ENCODE measurements at places on chromosomes 2 and 18.

- no peak for DNase-seq
Observed at GRCh38 chr18:22207021-22207758, 37.8 kb downstream of the GATA6 start.

GRCh38 chr2:30136764-30137444 is 9.9 kb upstream of the YPEL5 start:
- no peak for DNase-seq

DNA sequence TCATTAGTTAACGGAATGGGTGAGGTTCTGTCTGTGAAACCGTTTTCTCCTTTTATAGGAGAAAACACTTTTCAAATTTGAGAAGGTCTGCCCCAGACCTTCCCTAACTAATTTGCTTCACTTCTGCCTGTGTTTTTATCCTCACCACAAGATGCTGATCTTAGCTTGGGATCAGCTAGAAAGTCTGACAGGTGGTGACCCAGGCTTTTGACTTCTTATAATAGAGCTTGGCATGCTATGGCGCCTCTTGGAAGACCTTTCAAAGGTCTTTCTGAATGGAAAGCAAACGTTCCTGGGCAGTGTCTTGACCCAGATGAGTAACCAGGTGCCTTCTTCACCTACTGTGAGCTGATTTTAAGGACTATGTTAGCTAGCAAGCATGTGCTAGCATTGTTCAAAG is 91.4 kb downstream of the LYPD6 start:
- DNase-seq = no peak

- no peak for DNase-seq
Observed at GRCh38 chr18:11830585-11830984, 20.6 kb upstream of the CHMP1B start.

GRCh38 chr2:128376241-128377041 is 57.8 kb upstream of the HS6ST1 start:
- no peak for DNase-seq

GRCh38 chr2:159617100-159617499 is 752 bp upstream of the BAZ2B start:
- DNase-seq = no peak

DNA sequence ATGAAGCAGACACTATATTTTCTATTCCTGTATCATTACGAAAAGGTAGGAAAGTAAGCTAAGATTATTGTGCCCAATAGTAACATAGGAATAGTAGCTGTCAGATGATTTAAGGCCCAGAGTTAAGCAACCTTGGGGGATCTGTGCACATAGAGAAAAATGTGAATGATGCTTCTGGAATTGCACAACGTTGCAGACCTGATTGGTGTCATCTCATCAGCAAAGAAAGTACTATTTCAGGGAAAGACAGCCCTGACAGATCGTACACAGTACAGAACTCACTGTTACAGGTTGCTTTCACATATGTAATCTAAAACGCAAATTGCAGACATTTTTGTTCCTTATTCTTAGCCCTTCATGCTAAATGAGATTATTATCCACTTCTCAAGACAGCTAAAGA is 535.9 kb downstream of the TRIB2 start:
- no peak for DNase-seq

- no peak for DNase-seq
Observed at GRCh38 chr2:185404578-185404977, 334.0 kb upstream of the FSIP2 start.

DNA sequence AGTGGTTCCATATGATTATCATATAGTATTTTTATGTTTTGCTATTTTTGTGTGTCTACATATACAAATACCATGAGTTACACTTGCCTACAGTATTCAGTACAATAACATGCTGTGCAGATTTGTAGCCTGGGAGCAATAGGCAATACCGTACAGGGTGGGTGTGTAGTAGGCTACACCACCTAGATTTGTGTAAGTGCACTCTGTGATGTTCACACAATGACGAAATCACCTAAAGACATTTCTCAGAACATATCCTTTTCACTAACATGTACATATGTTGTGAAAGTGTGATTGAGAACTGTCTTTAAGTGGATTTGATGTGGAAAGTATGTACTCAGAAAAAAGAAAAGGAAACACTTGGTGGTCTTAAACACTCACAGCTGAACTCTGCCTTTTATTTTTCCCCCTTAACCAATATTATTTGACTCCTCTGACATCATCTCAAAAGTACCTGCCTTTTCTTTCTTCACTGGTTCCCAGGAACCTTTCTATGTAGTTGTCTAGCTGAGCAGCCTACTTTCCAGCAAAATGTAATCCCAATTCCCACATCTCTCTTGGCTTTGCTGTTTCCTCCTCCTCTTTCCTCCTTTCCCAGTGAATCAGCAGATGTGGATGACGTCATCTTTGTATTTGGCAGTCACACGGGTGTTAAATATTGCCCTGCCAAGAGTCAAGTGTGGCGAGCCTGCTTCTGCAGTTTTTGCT is 47.7 kb downstream of the OSBPL6 start:
- no peak for DNase-seq

- DNase-seq = no peak
Observed at GRCh38 chr2:73059106-73059505, 12.4 kb downstream of the SFXN5 start.

DNA sequence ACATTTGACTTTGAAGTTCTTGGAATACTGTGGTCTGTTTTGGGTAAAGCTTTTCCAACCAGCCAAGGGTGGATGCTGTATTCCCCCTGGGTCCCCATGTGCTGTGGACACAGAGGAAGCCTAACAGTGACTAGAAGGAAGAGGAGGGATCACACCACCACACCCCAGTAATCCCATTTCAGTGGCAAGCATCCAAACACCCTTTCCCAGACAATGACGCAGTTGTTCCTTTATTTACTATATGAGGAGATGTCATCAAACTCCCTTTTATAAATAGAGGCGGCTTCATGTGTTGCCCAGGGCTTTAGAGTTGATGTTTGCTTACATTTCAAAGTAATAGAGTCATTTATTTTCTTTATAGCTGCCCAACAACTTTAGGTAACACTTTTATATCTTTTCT is 959.4 kb upstream of the GYPC start:
- no peak for DNase-seq

- DNase-seq = no peak
Observed at GRCh38 chr2:168328421-168328820, 81.0 kb upstream of the STK39 start.

DNA sequence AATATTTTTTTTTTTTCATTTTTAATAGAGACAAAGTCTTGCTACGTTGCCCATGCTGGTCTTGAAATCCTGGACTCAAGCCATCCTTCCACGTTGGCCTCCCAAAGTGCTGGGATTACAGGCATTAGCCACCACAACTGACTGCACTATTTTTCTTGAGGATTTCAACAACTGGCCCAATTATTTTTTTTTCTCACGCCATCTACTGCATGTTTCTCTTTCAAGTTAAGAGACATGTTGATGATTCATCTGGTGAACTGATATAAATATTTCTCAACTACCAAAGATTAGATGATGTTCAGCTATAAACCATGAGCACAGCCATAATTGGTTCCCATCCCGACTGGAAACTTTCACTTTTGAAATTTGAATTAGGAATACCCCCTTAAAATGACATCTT is 688.4 kb upstream of the SYT4 start:
- no peak for DNase-seq

DNA sequence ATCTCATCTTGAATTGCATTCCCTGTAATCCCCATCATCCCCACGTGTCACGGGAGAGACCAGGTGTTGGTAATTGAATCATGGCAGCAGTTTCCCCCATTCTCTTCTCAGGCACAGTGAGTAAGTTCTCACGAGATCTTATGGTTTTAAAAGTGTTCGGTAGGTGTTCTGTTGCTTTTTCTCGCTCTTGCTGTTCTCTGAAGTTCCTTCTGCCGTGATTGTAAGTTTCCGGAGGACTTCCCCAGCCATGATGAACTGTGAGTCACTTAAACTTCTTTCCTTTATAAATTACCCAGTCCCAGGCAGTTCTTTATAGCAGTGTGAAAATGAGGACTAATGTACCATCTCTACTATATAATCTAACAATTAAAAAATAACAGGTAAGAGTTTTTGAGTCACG is 409.9 kb upstream of the NRXN1 start:
- no peak for DNase-seq

- DNase-seq = no peak
Observed at GRCh38 chr2:68319398-68320117, at the start of gene CNRIP1. Gene CNRIP1 (minus strand): TSS chr2:68319949. CDS start chr2:68319400, 549 bp downstream.

- DNase-seq = no peak
Observed at GRCh38 chr2:214310319-214310718, 100.5 kb upstream of the VWC2L start.

DNA sequence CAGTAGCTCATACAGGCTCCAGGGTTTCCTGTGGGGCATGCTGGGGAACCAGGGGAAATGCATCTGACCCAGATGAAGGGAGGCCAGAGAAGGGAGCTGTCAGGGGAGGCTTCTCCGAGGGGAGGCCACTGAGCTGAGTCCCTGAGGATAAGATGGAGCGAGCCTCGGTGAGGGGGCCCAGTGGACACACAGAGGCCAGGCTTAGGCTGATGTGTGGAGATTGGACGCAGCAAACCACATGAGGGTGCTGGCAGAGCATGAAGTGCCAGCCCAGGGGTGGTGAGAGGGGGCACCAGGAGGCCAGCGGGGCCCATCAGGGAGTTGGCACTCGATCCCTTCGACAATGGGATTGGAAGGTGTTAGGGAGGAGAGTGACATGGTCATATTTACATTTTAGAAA is 235.0 kb downstream of the KLHL29 start:
- no peak for DNase-seq

GRCh38 chr18:57362714-57363113 is 10.4 kb downstream of the ST8SIA3 start:
- DNase-seq = no peak

DNA sequence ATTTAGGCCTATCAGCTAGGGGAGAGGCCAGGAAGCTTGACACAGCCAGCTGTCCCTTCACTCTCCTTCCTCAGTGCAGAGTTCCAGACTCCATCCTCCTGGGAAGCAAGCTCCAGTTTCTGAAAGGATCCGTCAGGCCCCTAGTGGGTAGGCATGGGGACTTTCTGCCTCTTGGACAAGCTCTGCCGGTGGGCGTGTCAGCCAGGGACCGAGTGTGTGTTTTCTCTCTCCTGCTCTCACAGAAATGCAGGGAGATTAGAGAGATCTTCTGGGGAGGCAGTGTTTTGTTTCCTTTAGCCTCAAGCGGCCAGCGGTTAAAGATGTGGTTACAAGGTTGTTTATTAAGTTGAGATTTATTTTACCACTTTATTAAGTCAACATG is 29.9 kb upstream of the OTOS start:
- DNase-seq = no peak

- no peak for DNase-seq
Observed at GRCh38 chr2:86199834-86200177, 549 bp downstream of the MRPL35 start.

GRCh38 chr18:53686965-53687364 is 537.5 kb downstream of the MBD2 start:
- DNase-seq = no peak

GRCh38 chr18:73023975-73024374 is 156.2 kb upstream of the NETO1 start:
- no peak for DNase-seq

- DNase-seq = no peak
Observed at GRCh38 chr2:57806449-57806968, 240.1 kb upstream of the VRK2 start.

DNA sequence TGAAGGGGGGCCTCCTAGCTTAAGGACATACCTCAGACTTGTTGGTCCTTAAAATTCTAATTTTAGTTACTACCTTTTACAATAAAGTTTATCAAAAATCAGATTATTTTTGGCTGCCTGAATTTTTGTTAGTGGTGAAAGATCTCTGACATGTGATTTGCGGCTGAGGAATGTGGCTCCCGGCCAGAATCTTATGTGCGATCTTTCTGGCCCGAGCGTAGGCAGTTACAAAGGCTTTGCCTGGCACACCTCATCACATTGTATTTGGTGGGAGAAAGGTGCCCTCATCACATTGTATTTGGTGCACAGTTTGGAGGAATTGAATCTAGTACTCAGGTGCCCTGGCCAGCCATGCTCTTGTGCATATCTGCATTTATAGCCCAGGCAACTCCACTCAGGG is 289.1 kb downstream of the GULP1 start:
- no peak for DNase-seq

DNA sequence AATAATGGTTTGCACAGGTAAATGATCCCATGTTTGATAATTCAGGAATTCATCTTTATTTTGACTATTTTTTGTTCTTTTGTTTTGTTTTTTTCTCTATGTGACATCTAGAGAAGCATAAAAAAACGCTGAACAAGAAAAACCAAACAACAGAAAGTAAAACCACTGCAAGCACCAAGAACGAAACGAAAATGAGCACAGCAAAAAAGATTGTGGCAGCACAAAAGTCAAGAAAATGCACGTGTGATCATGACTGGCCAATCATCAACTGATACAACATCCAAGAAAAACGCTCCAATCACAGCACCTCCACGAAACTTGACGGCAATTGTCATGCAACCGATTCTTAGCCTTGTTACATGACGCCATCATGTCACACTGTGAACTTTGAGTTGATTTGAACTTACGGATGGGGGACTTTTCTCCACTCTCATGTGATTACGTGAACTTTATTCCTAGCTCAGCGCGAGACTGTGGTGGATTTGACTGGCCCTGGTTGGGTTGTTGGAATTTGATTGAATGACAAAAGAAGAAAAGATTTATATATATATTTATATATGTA is 318.7 kb downstream of the CELF4 start:
- no peak for DNase-seq

DNA sequence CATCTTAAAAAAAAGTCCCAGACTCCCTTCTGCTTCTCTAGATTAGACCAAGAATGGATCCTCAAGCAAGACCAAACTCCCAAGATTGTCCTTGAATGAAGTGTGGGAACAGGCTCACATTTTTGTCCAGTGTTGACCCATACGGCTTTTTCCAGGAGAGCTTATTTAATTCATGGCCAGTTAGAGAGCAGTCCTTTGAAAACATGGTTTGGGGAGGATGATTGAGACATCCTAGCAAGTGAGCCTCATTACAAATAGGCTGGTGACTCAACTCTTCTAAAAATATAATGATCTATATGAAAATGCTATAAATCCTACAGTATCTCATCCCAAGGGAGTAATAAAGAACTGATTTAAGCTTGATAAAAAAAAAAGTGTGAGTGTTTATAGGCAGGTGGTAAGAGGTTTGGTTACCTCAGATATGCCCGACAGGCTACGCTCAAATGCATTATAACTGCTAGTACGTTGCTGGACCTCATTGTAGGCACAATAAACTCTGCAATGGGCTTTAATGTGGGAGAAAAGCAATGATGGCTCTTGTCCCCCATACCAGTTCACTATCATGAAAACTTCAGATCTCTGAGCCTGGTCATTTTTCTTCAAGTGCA is 17.0 kb downstream of the ANKRD29 start:
- no peak for DNase-seq

- no peak for DNase-seq
Observed at GRCh38 chr2:25369876-25370275, 28.2 kb upstream of the DNMT3A start.

GRCh38 chr2:201235860-201236811 is 24.2 kb upstream of the CASP8 start:
- DNase-seq = no peak

GRCh38 chr2:132374961-132375360 is 41.6 kb upstream of the GPR39 start:
- DNase-seq = no peak

DNA sequence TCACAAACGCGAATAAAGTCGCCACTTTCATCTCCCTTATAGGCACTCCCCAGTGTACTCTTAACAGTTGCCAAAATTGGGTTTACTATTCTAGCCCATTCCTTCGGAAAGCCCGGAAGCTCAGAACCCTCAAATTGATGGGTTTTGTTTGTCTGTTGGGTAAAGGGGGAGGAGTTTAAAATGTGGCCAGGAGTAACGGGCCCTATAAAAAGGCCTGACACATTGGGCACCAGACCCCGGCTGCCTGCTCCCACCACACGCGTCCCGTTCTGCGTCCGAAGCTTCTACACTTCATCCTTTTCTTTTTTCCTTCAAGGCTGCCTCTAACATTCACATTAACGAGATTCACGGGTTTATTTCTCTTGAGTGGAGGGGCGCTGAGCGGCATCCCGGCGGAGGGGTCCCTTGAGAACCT is 837 bp downstream of the NHEJ1 start:
- DNase-seq = no peak

Measured in activated CD8-positive, alpha-beta memory T cell treated with anti-CD3 and anti-CD28 coated beads for 4 hours (primary cell).